Large intestine (tissue), 12 donors: ENCODE measurements at places on chromosomes 1 and 21.

DNA sequence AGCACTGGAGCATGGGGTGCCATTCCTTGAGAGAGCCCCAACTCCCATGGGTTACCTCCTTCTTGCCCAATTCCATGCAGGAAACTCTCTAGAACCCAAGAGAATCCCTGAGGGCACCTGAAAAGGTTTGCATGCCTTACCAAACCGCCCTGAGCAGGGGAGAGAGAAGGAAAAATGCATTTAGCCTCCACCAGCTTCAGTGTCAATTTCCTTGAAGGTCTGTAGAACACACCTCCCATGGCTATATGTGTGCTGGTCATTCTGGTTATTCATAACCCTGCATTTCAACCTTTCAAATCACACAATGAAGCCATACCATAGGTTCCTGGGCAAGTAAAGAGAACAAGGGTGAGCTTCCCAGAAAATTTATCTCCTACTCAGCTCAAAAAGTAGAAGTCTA is 39.6 kb downstream of the HSD3B1 start:
- DNase-seq = no peak

GRCh38 chr1:157137408-157138219 is 581 bp downstream of the ETV3 start:
- peak; percentile 70 for DNase-seq

DNA sequence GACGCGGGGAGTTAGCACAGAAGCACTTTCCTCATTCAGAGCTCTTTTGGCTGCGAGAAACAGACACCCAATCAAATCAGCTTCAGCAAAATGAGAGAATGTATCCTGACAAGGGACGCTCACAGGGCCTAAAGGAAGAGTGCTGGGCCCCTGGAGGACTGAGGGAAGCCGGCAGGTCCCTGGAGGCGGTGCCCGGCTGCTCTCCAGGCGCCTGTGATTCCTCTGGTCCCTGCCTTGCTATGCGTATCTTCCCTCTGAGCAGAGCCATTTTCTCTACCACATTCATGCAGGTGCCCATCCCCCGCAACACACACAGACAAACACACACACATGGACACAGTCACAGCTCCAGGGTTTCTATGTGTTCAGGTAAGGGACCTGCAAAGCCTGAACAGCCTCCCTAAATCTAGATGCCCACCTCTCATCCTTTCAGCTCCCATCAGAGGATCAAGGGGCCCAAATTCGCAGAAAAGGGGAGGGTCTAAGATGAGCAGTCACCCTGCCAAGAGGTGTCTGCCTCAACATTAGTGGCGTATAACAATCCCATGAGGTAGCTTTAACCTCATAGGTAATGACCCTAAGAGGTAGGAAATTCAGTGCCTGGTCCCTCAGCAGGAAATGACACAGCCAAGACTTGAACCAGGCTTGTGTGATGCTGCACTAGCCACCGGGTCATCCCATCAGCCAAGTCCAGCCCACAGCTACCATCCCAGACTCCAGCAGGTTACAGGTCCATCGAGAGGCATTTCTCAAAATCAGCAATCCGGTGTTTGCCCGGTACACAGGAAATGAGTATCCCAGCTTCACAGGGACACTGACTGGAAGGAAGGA is 29.0 kb downstream of the PTAFR start:
- no peak for DNase-seq

DNA sequence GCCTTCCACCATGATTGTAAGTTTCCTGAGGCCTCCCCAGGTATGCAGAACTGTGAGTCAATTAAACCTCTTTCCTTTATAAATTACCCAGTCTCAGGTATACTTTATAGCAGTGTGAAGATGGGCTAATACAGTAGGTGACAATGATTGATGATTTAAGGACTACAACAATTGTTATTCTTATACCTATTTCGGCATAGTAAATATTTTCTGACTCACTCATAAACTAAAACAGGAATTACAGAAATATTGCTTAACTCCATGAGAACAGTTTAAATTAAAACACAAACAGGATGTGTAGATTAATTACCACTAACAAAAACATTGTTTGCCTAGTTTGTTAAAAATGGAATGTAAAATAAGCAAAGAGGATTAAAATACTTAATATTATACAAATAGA is 839.9 kb downstream of the LTN1 start:
- DNase-seq = no peak

DNA sequence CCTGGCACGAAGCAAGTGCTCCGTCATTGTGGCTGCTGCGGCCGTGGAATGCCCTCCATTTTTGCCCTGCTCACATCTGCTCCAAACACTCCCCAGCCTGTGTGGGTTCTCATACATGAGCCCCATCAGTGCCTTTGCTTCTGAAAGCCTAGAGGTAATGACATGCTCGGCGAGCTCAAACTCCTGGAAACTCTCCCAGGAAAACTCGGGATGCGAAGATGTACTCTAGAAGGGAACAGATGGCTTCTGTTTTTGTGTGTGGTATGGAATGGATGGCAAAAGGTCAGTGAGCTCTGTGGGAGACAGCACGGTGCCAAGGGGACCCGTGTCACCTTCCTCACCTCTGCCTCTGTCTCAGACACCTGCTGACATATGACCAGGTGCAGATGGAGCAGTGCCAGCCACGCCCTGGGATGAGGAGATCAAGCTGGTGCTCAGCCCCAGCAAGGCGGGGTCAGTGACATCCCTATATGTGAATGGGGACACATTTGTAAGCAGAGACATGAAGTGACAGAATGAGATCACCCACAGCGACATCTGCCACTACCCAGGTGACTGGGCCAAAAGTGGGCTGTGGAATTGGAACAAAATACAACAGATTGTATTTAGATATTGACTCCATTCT is 84.1 kb upstream of the COX20 start:
- DNase-seq = no peak
